ENCODE measurements at places on chromosomes 7 and 10. TPM values are rescaled to one million over a fixed set of nuclear protein-coding genes. Genes with fewer than 3 reads are reported as not detected.
A peak's percentile ranks its signal among the peaks of the same experiment; 100 is the strongest.

PMS2 gene
- 18.4 TPM for total RNA-seq

PHKG1 gene
- 0.64 TPM for total RNA-seq

- peak; percentile 46 for DNase-seq
Observed at GRCh38 chr7:74199551-74200355, 10.1 kb upstream of the LAT2 start.

DNA sequence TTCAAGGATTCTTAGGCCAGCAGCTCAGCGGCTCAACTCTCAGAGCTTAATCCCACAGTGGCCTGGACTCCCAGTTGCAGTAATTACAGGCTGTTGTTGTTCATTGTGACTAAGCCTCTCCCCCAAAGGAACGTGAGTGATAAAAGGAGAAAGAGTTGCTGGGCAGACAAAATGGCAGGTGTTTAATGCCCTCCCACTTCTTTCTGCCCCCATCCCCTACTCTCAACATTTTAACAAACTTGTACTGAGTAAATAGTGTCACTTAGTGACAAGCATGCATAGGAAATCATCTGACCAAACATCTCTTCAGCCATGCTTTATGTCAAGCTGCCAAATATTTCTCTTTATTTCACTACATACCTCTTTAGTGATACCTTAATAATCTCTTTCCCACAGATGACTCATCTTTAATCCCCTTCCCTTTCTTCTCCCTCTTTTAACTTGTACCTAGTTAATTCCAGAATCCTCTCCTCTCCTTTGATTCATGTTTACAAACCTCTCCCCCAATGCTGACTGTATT is 12.4 kb upstream of the MTERF1 start:
- no peak for DNase-seq

GRCh38 chr7:66921918-66922486 is 977 bp downstream of the TMEM248 start:
- DNase-seq: no peak

- DNase-seq: peak; percentile 37
Observed at GRCh38 chr10:77251297-77252013, 386.2 kb downstream of the KCNMA1 start.
